Stimulated activated CD4-positive, alpha-beta T cell treated with anti-CD3 and anti-CD28 coated beads, Interleukin-15, amount 100 ng/mL, for 48 hours (primary cell): ENCODE measurements at places on chromosomes 16 and 17.

GRCh38 chr17:77247609-77248008 lies 106.8 kb downstream of the SEC14L1 start:
- no peak for DNase-seq

GRCh38 chr16:64196444-64196843 lies 925.4 kb downstream of the CDH11 start:
- DNase-seq, result no peak

- no peak for DNase-seq
Measured at GRCh38 chr17:6487251-6488007, 43.2 kb downstream of the PIMREG start.

DNA sequence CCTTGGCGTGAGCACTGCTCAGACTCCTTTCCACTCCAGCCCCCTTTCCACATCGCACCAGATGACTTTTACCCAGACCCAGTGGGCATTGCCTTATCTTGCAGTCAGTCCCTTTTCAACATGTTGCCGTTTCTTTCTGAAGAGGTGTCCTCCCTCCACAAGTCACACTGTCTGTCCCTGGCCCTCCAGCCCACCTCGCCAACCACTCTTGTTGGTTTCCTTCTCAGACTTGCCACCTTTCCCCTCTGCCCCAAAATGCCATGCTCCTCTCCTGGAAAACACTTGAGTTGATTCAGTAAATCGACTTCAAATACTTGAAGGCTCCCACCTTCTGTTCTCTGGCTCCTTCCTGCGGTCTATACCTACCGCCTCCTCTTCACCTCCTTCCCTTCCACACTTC lies 7.5 kb upstream of the ADAM11 start:
- no peak for DNase-seq

DNA sequence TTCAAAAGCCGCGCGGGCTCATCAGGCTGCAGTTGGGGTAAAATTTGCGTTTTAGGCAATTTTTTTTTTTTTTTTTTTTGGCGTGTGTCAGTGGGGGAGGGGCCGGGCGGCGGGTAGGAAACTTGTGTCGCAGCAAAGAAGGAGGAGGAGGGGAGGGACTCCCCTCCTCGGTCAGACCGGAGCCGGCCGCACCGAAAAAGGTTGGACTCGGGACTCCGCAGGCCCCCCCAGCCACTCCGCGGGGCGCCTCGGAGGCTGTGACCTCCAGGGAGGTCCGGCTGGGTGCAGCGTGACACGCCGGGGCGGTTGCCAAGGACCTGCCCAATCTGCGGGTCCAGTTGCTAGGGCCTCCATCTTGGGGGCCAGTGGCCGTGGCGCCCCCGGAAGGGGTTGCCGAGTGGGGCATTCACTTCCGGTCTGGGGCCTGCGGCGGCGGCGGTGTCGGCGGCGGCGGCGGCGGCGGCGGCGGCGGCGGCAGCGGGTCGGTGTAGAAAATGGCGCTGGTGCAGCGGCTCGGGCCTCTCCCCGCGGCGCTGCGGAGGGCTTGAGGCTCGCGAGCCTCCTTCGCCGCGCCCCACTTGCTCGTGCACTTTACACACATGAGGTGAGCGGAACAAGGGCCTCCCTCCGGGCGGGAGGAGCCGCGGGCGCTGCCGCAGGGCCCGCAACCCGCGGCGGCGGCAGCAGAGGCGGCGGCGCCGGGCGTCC lies at the start of gene TNRC6A:
Gene TNRC6A (plus strand): TSS at position 409 of the 708 bp plus-strand sequence. CDS start 191 bp downstream, at position 600.
- peak; percentile 73 for DNase-seq

DNA sequence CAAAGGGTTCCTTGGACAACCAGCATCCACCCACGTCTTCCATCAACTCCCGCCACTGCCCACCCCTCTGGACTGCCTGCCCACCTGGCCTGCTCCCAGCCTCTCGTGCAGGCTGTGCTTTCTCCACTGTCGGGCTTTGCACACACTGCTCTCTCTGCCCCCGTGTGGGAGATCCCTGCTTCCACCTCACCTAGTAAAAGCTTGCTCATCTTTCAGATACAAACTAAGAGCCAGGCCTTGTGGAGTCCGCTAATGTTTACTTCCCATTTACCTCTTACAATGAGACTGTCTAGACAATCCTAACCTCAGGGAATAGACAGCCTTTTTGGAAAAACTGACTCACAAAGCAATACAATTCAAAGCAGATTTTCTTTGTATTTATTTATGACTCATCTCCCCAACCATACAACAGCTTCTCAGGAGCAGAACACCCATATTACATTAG lies 67.6 kb downstream of the USP31 start:
- no peak for DNase-seq

GRCh38 chr16:87206646-87207451 lies 110.3 kb downstream of the C16orf95 start:
- DNase-seq, result no peak

GRCh38 chr16:89219365-89219764 lies 1.9 kb downstream of the ZNF778 start:
- DNase-seq, result no peak

- no peak for DNase-seq
Measured at GRCh38 chr16:1724491-1724890, 18.5 kb downstream of the MAPK8IP3 start.

DNA sequence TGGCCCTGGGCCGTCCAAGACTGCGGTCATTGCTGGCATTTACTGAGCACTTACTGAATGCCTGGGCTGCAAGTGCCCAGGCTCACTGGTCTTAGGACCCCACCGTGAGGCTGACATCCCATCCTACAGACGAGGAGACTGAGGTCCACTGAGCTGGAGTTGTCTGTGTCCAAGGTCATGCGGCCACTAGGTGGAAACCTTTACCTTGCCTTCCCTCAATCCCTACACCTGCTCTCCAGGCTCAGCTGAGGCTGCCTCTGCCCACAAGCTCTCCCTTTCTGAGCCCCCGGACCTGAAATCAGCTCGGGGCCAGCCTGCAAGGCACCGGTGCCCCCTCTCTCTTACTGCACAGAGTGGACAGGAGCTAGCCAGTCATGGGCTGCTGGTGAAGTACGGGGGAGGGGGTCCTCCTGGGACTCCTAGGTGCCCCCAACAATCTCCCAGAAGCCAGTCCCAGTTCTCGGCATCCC lies 1.5 kb downstream of the CASKIN1 start:
- peak; percentile 37 for DNase-seq

DNA sequence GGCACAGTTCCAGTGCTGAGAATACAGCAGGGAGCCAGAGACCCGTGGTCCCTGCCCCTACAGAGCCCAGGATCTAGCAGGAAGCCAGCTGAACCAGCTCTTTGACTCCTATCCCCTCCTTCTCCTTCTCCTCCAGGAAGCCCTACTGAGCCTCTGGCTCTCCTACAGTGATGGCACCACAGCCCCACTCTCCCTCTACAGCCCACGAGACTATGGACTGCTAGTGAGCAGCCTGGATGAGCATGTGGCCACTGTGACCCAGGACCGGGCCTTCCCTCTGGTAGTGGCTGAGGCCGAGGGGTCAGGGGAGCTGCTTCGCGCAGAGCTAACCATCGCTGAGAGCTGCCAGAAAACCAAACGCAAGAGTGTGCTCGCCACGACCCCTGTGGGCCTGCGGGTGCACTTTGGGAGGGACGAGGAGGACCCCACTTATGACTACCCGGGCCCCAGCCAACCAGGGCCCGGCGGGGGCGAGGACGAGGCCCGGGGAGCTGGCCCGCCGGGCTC lies 57.7 kb downstream of the TMEM132E start:
- DNase-seq, result no peak

DNA sequence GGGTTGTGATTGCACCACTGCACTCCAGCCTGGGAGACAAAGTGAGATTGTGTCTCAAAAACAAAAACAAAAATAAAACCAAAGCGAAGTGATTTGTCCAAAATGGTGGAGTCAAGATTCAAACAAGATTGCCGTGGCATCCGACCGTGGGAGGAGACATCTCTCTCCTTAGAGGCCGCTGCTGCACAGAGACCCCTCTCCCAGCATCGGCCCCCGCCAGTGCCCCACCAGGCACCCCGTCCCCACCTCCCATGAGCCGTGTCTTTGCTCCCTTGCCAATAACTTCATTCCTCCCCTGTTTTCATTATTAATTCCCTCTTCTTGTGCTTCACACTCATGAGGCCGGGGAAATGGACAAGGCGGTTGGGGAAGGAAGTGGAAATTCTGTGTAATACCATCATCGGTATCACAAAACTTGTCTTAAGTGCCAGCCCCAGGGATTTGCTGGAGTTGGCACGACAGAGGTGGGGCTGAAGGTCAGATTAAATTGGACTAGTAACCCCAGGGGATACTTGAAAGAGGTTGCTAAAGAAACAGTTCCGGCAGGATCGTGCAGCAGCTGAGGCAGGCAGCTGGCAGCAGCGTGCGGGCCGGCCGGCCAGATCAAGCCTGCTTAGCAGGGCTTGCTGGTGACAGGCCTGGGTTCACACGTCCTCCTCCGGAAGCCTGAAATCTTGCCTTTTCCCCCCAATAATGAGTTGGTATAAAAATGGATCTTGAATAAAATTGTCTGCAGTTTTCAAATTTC lies 66.8 kb downstream of the RTN4RL1 start:
- DNase-seq, result no peak

GRCh38 chr16:11619327-11619851 lies 32.7 kb upstream of the LITAF start:
- no peak for DNase-seq

- DNase-seq, result no peak
Measured at GRCh38 chr16:2090777-2091546, 43.2 kb downstream of the TSC2 start.

GRCh38 chr16:57801809-57802340 lies 416 bp downstream of the KIFC3 start:
- DNase-seq, result no peak

GRCh38 chr16:75402821-75403475 lies 30.4 kb downstream of the CFDP1 start:
- DNase-seq, result no peak

- DNase-seq, result no peak
Measured at GRCh38 chr16:1297018-1297696, 12.3 kb upstream of the UBE2I start.
